NCI-H1436 treated with DMSO at 0.1 percent for 48 hours (cell line): ENCODE measurements at places on chromosomes 6 and 20.

- DNase-seq: no peak
These were observed 1.2 kb downstream of the LINC00237 start for GRCh38 chr20:21104921-21105320.

- DNase-seq: no peak
These were observed 3.5 kb upstream of the YTHDF1 start for GRCh38 chr20:63219447-63219821.

GRCh38 chr6:85172161-85172560, 277.7 kb upstream of the NT5E start:
- no peak for DNase-seq

- no peak for DNase-seq
These were observed 36.9 kb upstream of the TRAF3IP2 start for GRCh38 chr6:111642463-111643158.

DNA sequence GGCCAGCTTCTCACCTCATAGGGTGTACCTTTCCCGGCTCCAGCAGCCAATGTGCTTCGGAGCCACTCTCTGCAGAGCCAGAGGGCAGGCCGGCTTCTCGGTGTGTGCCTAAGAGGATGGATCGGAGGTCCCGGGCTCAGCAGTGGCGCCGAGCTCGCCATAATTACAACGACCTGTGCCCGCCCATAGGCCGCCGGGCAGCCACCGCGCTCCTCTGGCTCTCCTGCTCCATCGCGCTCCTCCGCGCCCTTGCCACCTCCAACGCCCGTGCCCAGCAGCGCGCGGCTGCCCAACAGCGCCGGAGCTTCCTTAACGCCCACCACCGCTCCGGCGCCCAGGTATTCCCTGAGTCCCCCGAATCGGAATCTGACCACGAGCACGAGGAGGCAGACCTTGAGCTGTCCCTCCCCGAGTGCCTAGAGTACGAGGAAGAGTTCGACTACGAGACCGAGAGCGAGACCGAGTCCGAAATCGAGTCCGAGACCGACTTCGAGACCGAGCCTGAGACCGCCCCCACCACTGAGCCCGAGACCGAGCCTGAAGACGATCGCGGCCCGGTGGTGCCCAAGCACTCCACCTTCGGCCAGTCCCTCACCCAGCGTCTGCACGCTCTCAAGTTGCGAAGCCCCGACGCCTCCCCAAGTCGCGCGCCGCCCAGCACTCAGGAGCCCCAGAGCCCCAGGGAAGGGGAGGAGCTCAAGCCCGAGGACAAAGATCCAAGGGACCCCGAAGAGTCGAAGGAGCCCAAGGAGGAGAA, 10.5 kb downstream of the GNAS-AS1 start:
- DNase-seq: no peak

- no peak for DNase-seq
These were observed 13.8 kb downstream of the BRD2 start for GRCh38 chr6:32982084-32982701.

GRCh38 chr20:7375905-7376304, 564.4 kb downstream of the HAO1 start:
- DNase-seq: no peak

DNA sequence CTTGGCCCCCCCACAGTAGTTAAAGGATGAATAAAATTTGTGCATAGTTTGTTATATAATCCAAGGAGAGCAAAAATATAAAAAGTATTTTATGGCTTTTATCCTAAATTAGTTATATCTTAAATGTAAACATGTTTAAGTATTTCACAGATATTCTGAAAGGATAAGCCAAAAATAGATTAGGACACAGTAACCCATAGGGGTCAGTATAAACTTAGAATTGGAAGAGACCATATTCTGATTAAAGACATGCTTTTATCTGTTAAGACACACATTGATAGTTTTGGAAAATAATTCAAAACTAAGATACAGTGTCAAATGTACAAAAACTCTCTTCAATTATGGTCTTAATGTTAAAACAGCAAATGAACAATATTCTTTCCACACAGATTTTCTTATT, 4.5 kb upstream of the SERINC1 start:
- DNase-seq: no peak

DNA sequence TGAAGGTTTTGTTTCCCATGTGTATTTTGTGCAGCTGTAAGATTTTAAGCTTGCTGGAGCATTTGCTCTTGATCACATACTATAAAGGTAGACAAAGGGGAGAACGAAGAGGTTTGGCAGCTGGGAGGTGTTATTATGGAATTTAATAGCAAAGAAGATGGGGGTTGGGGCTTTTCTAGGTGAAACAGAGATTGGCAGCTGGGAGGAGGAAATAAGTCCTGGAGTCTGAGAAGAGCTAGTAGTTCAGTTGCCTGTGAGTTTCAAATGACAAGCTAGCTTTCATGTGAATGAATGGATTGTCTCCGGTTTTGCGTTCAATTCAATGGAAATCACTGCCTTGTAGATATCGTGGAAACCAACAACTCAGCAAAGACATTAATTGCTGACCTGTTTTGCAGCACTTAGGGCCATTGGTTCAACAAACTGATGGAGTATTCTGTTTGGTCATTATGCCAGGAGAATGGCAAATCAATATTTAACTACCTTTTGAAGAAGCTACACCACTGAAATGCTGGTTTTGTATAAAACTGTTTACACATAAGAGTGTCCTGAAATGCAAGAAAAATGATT, 38.1 kb upstream of the FLRT3 start:
- peak; percentile 19 for DNase-seq

DNA sequence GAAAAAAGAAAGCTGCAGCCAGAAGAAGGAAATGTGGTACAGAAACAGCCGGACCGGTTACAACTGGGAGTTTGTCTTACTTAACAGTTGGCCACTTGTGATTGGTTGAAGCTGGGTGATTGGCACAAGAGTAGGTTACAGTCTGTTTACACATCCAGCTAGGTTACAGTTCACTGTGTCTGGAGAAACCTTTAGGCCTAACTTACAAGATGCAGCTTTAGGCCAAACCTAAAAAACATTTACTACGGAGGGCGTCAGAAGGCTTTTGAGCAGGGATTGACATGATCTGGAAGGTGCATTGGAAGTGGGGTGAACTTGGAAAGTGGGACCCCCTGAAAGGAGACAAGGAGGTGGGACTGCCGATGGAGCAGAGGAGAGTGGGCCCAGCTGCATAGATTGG, 122.3 kb downstream of the BANF2 start:
- DNase-seq: no peak

- no peak for DNase-seq
These were observed 65.9 kb upstream of the DDR1 start for GRCh38 chr6:30818391-30818841.

DNA sequence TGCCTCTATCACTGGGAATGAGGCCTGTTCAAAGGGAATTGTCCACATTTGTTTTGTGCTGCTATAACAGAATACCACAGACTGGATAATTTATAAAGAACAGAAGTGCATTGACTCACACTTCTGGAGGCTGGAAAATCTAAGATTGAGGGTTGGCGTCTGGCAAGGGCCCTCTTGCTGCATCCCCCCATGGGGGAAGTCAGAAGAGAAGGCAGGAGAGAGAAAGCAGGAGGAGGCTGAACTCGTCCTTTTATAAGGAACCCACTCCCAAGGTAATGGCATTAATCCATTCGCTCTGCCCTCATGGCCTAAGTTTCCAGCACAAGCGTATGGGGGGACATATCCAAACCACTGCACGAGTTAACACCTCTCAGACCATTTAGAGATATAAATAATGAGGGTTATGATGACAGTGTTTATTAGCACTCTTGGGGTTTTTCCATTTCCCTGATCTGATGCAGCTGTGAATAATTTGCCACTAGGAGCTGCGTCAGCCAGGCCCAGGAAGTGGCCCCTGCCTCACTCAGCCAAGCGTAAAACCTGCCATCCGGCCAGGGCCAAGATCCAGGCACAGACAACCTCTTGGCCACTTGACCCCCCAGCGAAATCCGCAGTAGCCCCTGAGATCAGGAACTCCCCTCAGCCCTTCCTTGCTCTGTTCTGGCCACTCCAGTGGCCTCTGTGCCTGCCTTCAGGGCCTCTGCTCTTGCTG, 14.2 kb upstream of the SLCO4A1 start:
- no peak for DNase-seq

GRCh38 chr6:149445095-149445466, 39.7 kb downstream of the ZC3H12D start:
- no peak for DNase-seq

DNA sequence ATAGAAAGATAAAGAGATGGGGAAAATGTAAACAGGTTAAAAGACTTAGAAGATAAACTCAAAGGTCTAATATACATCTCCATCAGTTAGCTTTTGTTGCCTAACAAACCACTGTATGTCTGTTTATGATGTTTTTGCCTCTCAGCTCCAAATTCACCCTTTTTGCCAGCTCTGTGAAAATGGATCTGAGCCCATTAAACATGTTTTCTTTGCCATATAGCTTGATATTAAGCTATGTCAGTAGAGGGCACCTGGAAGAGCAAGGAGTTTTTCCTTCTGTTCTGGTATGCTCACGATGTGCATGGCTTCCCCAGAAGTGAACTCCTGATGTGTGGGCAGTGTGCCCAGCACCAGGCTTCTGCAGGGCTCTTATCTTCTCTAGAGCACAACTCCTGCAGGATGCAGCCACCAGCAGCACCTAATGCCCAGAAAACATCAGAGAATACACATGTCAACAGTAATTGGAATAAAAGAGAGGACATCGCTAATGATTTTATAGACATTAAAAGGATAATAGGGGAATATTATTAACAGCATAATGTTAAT, 14.6 kb upstream of the SNX9 start:
- no peak for DNase-seq

GRCh38 chr6:56549014-56549413, 93.7 kb downstream of the DST start:
- no peak for DNase-seq

- no peak for DNase-seq
These were observed 225.3 kb downstream of the RIMS1 start for GRCh38 chr6:72111611-72112010.

DNA sequence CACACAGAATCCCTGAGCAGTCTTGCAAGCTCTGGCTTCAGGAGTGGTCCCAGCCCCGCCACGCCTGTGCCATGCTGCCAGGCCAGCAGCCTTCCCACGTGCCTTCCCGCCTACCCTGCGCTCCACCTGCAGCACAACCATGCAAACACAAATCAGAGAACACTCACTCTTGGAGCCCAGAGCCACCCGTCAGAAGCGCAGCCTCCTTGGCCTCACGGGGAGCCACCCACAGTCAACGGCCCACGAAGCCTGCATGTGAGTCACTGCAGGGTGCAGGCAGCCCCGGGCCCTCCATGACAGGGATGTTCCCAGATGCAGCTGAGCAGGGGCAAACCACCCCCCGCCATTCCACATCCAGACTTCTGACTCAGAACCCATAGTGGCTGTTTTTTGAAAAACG, 217.0 kb downstream of the DLL1 start:
- DNase-seq: no peak

DNA sequence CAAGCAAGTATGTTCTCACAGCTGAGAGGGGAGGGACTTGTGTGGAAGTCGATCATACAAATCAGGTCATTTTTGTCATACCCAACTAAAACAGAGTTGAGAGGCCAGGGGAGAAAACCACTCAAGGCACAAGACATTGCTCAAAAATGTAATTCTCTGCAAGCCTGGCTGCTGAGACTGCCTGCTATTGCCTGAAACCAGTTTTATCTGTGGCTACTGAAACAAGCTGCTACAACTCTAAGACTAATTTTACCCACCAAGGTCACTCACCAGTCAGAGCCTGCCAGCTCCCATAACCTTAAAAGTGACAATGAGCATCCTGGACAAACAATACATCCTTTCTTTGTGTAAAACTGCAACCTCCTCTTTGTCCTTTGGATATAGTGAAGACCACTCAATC, 54.1 kb upstream of the CST7 start:
- DNase-seq: no peak

- peak; percentile 24 for DNase-seq
These were observed 181.9 kb downstream of the TBC1D7 start for GRCh38 chr6:13146442-13146841.

GRCh38 chr6:150999107-150999506, 133.6 kb downstream of the MTHFD1L start:
- DNase-seq: no peak

- DNase-seq: no peak
These were observed 27.2 kb downstream of the AIG1 start for GRCh38 chr6:143087856-143088255.

GRCh38 chr6:152598901-152599537, 38.1 kb downstream of the SYNE1 start:
- DNase-seq: no peak

GRCh38 chr6:3294396-3294795, 35.6 kb downstream of the PSMG4 start:
- DNase-seq: no peak

DNA sequence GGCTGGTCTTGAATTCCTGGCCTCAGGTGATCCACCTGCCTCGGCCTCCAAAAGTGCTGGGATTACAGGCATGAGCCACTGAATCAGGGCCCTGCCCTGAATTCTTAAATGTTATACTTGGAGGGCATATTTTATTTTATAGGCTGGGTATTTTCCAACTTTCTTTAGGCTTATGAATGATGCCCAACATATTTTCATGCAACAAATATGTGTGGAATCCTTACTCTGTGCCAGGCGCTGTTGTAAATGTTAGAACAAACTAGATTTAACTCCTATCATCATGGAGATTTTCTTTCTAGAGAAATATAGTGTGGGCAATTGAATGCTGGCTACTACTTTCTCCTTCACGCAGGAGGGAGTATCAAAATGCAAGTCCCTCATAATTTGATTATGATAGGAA, 71.2 kb downstream of the SAMD5 start:
- DNase-seq: no peak

GRCh38 chr6:122696079-122696478, 83.4 kb upstream of the FABP7 start:
- DNase-seq: no peak

GRCh38 chr20:7673841-7674240, 266.4 kb downstream of the HAO1 start:
- no peak for DNase-seq

DNA sequence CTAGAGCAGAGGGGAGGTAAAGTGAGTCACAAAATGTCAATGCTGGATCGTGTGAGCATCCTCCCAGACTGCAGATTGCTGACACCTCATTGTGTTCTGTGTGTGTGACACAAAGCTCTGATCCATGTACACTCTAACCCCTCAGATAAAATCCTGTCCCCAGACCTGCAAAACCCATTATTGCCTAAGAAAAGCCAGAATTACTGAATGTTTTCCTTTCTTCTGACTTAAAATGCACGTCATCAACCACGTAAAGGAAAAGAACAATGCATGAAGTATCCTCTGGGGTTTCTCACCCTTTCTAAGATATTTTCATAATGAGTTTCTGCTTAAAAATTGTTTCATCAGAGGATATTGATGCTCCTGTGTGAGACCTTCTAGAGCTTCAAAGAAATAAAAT, 218.0 kb upstream of the PREP start:
- no peak for DNase-seq
